Activated CD4-positive, alpha-beta T cell treated with anti-CD3 and anti-CD28 coated beads, Interleukin-2, amount 10 ng/mL, durations not matched to agents 7 days and 5 days (primary cell): ENCODE measurements at places on chromosomes 13 and 19. TPM values are rescaled to one million over a fixed set of nuclear protein-coding genes. Genes with fewer than 3 reads are reported as not detected.

DNA sequence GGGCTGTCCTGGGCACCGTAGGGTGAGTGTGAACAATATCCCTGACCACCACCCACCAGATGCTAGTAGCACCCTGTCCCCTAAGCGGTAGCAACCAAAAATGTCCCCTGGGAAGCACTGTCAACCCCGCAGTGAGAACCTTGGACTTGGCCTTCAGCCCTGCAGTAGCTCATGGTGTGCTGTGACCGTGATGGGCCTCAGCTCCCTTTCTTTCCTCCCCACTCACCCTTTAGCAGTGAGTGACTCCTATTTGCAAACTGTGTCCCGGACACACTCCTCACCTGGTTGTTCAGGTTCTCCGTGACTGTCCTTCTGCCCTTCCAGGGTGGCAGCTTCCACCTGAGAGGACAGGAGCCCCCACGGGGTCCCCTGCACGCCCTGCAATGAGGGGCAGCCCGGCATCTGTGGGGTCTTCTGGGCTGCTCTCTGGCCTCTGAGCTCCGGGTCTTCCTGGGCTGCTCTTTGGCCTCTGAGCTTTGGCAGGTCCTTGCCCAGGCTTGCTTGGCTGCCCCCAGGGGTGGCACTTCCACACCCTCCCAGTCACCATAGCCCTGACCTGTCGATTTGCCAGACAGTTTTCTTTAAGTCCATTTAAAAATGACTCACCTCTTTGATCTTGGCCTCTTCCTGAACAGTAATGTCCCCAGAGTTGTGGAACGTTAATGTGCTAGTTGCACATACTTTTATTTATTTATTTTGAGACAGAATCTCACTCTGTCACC lies 3.8 kb downstream of the KDM4B start:
- H3K4me3 ChIP-seq: no peak overlapping the region
- H3K27ac ChIP-seq: no peak overlapping the region
- H3K4me1 ChIP-seq: peaks cover 44% of the 10 kb centered on the region

DNA sequence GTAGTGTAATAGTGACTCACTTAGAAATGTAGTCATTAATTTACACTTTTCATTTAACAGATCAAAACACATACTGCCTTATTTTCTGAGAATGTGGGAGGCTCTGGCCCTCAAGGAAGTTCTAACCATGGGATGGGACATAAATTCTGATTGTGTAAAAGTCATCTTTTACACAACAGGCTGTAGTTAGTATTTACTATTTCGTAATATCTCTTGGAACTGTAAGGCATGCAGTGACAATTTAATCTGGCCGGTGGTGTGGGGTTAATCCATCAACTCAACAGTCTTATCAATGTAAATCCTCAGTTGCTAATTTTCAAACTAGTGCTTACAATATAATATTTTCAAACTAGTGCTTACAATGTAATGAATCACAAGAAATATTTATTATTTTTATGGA lies 1599.2 kb downstream of the EFNB2 start:
- H3K4me1 ChIP-seq: no peaks in the 10 kb centered on the region
- H3K27me3 ChIP-seq: no peaks in the 10 kb centered on the region
- H3K4me3 ChIP-seq: no peak overlapping the region
- no peak overlapping the region for H3K27ac ChIP-seq
- DNase-seq: no peak

DNA sequence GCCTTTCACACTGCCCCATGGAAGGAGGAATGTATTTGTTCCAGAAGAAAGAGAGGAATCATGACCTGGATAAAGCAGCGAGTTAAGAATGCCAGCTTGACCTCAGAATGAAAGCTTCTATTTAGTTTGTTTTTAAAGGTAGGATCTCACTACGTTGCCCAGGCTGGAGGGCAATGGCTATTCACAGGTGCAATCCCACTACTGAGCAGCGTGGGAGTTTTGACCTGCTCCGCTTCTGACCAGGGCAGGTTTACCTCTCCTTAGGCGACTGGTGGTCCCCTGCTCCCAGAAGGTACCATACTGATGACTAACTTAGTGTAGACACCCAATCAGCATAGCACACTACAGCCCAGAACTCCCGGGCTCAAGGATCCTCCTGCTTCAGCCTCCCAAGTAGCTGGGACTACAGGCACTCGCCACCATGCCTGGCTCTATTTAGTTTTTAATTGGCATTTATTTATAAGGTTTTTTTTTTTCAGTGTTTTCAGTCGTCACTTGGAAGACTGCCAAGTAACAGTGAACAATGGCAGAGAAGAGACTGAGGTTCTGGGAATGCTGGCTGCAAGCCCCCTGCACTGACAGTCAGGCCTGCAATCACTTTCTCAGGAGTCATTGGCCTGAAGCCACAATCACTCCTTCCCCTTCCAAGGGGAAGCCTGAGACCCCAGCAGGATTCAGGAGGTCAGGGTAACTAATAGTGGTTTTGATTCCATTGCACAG lies 73.1 kb downstream of the EPS15L1 start:
- peak overlapping the region; percentile 57 for H3K27ac ChIP-seq
- peaks cover 19% of the 10 kb centered on the region for H3K4me1 ChIP-seq
- no peaks in the 10 kb centered on the region for H3K27me3 ChIP-seq
- DNase-seq: no peak
- H3K4me3 ChIP-seq: no peak overlapping the region

- no peaks in the 10 kb centered on the region for H3K27me3 ChIP-seq
- no peak overlapping the region for H3K27ac ChIP-seq
- no peak for DNase-seq
Measured at GRCh38 chr19:44587963-44588770, 25.2 kb upstream of the IGSF23 start.

- no peaks in the 10 kb centered on the region for H3K27me3 ChIP-seq
- no peak overlapping the region for H3K27ac ChIP-seq
- no peaks in the 10 kb centered on the region for H3K4me1 ChIP-seq
- H3K36me3 ChIP-seq: peaks cover 44% of the 10 kb centered on the region
- no peak overlapping the region for H3K4me3 ChIP-seq
Measured at GRCh38 chr13:60028021-60028420, 135.7 kb downstream of the DIAPH3 start.

DNA sequence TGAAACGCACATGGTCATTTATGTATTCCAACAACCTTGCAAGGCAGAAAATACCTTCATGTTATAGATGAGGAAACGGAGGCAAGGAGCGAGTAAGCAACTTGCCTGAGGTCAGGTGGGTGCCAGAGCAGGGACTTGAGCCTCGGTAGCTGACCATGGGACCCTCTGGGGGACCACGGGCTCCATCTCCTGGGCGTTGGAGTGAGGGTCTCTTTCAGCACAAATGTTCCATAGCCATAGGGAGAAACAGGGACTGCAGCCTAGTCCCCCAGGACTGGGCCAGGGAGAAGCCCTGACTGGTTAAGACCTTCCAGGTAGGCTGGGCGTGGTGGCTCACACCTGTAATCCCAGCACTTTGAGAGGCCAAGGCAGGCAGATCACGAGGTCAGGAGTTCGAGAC lies 38.4 kb upstream of the ADGRE5 start:
- no peaks in the 10 kb centered on the region for H3K27me3 ChIP-seq
- H3K4me3 ChIP-seq: no peak overlapping the region
- no peaks in the 10 kb centered on the region for H3K36me3 ChIP-seq
- no peaks in the 10 kb centered on the region for H3K4me1 ChIP-seq
- H3K27ac ChIP-seq: no peak overlapping the region
- no peak for DNase-seq

- peaks cover 15% of the 10 kb centered on the region for H3K27me3 ChIP-seq
- no peak for DNase-seq
- no peak overlapping the region for H3K27ac ChIP-seq
- H3K4me1 ChIP-seq: no peaks in the 10 kb centered on the region
- no peak overlapping the region for H3K4me3 ChIP-seq
- H3K36me3 ChIP-seq: no peaks in the 10 kb centered on the region
Measured at GRCh38 chr13:94753327-94753726, 41.0 kb upstream of the SOX21 start.

- no peaks in the 10 kb centered on the region for H3K4me1 ChIP-seq
- no peak overlapping the region for H3K4me3 ChIP-seq
- H3K36me3 ChIP-seq: no peaks in the 10 kb centered on the region
- no peaks in the 10 kb centered on the region for H3K27me3 ChIP-seq
- DNase-seq: no peak
Measured at GRCh38 chr13:37529751-37530385, 68.7 kb downstream of the POSTN start.

DNA sequence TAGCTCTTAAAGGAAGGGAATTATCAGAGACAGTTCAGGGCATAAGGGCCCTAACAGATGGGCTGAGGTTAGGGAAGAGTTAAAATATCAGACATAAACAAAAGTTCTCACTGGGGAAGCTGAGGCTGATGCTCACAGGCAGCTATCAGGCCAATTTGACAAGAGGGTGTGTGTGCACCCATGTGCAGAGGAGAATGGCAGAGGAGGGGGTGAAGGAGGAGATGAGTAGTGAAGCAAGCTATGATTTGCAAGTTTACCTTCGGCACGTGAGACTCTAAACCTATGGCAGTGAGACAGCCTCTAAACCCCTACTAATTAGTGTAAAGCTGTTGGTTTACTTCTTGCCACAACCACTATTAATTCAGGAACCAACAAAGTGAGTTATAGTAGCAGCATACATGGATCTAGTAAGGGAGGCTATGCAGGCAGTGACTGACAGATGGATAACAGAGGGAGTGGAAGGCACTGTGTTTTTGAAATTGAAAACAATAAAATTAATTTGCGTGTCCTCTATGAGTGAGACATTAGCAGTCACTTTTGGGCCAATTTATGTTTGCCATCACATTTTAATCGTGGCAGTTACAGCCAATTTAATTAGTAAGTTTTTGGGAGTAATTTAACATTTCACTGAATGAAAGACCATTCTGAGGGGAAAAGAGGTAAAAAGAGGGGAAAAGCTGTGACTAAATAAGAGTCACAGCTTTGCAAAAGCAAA lies 99.6 kb upstream of the HTR2A start:
- peaks cover 2% of the 10 kb centered on the region for H3K27me3 ChIP-seq
- H3K4me3 ChIP-seq: no peak overlapping the region
- no peak overlapping the region for H3K27ac ChIP-seq
- no peaks in the 10 kb centered on the region for H3K36me3 ChIP-seq
- no peaks in the 10 kb centered on the region for H3K4me1 ChIP-seq

DNA sequence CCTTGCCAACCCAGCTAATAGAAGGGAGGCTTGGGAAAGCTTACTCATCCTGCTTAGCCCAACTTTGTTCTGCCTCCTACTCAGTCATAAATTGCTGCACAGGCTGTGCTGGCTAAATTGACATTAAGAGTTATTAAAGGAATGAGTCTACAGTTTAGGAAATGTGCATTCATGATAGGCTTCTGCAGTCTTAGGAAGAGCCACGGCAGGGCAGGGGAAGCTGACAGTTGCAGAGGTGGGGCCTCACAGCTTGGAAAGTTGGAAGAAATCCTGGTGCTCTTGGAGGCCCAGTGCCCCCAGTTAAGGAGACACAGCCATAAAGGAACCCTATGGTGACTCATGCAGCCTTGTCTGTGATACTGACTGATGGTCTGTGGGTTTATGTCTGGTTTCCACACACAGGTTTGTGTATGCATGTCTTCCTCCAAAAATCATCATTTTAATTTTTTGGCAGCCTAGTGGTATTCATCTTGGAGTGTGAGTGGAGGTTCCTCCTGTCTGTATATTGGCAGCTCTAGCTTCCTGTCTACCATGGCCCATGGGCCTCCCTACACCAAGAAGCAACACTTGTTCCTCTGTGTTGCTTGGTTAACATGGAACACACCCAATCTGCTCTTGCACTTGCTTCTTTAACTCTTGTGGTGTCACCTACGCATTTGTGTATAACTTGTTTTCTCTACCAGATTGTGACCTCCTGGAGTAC lies 135.0 kb upstream of the KL start:
- peaks cover 9% of the 10 kb centered on the region for H3K27me3 ChIP-seq
- H3K27ac ChIP-seq: no peak overlapping the region
- H3K36me3 ChIP-seq: no peaks in the 10 kb centered on the region
- peaks cover 3% of the 10 kb centered on the region for H3K4me1 ChIP-seq
- no peak for DNase-seq

DNA sequence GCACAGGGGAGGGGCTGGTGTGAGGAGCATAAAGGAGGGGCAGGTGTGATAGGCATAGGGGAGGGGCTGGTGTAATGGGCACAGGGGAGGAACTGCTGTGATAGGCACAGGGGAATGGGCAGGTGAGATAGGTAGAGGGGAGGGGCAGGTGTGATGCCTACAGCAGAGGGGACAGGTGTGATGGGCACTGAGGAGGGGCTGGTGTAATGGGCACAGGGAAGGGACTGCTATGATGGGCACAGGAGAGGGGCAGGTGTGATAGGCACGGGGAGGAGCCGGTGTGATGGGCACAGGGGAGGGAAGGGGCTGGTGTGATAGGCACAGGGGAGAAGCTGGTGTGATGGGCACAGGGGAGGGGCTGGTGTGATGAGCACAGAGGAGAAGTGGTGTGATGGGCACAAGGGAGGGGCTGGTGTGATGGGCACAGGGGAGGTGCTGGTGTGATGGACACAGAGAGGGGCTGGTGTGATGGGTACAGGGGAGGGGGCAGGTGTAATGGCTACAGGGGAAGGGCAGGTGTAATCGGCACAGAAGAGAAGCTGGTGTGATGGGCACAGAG lies 39.5 kb upstream of the POP4 start:
- no peak for DNase-seq
- peaks cover 3% of the 10 kb centered on the region for H3K4me1 ChIP-seq
- no peak overlapping the region for H3K27ac ChIP-seq
- H3K27me3 ChIP-seq: peaks cover 21% of the 10 kb centered on the region
- no peak overlapping the region for H3K4me3 ChIP-seq

GRCh38 chr13:39130301-39130700 lies 92.0 kb downstream of the NHLRC3 start:
- no peaks in the 10 kb centered on the region for H3K4me1 ChIP-seq
- no peak overlapping the region for H3K4me3 ChIP-seq
- DNase-seq: no peak
- no peaks in the 10 kb centered on the region for H3K36me3 ChIP-seq
- H3K27ac ChIP-seq: no peak overlapping the region

DNA sequence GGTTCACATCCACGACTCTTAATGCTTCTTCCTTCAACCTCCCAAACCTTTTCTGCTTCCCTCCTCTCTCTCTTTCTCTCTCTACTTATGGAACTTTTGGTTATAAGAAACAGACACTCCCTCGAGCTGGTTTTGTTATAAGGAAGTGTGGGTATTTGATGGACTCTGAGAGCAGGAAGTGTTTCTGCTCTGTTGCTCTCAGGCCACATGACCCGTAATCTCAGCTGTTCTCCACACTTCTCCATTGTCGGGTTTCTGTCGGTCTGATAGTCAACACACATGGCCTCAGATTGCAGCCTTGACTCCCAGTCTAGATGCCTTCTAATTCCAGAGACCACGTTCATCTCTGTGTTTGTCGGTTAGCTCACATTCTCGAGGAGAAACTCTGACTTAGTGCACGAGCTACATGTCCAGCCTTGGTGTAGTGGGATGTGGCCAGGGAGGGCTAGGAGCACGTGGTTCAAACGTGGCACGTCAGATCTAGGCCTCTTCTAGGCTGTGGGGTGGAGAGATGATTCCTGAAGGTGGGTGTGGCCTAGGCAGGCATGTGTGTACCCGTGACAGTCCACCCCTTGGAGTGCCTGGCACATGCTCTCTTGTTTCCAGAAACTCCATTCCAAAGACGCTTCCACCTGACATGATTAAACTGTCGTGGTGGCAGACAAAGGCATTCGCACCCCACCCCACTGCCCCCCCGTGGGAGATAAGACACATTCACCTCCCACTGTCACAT lies 26.3 kb downstream of the CNFN start:
- H3K27me3 ChIP-seq: no peaks in the 10 kb centered on the region
- no peak overlapping the region for H3K27ac ChIP-seq
- H3K4me1 ChIP-seq: no peaks in the 10 kb centered on the region
- H3K36me3 ChIP-seq: peaks cover 2% of the 10 kb centered on the region
- H3K4me3 ChIP-seq: no peak overlapping the region

GRCh38 chr13:42815681-42816080 lies 34.3 kb downstream of the FAM216B start:
- no peak for DNase-seq
- peaks cover 33% of the 10 kb centered on the region for H3K27me3 ChIP-seq
- no peak overlapping the region for H3K27ac ChIP-seq
- H3K4me3 ChIP-seq: no peak overlapping the region

POLD1 gene
- 156 TPM for total RNA-seq

DIRAS1 gene
- total RNA-seq: not detected

RCBTB1 gene
- total RNA-seq: 18.1 TPM

FREM2 gene
- total RNA-seq: not detected

ZSCAN4 gene
- total RNA-seq: not detected

FAM216B gene
- total RNA-seq: not detected

NALCN gene
- total RNA-seq: not detected
